HT-29 (cell line): ENCODE measurements at places on chromosomes 3 and 15.

DNA sequence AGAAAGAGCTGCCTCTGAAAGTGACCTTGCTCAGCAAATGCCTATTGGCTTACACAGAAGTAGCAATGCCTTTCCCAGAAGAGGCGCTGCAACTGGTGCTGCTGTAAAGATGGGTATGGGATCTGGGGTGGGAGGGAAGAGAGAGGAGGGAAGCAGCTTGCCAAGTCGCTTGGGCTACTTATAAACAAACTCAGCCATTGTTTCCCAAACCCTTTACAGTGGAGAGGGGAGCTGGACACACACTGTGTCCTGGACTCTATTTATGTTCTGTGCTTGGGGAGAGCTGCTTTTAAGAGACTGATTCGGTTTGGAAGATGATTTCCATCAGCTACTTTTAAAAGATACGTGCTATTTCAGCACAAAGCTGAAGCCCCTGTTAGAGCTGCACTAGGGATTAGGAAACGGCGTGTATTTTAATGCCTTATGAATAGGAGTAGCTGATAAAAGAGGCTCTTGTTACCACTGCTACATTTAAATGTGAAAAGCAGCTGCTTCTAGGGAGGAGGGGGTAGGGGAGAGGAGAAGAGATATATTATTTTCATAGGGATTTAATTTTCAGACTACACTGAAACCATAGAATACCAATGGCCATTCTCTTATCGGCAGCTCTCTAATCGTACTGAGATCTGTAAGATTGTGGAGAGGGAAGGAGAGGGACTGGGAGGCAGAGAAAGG is 440.6 kb downstream of the MCTP2 start:
- no peak for DNase-seq

DNA sequence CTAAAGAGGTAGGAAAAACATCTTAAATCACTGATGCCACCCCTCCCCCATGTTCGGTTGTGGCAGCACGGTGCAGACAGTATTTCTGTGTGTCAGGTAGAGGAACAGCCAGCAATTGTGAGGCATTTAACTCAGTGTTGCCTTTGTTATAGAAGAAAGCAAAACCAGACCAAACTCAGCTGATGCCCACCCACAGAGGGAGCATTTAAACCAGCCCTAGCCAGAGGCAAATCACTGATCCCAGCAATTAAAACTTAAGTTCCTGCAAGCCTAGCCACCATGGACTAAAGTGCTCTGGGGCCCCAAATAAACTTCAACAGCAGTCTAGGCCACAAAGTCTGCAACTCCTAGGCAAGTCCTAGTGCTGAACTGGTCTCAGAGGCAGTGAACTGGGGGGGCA is 94.5 kb downstream of the CFAP20DC start:
- DNase-seq: no peak

GRCh38 chr3:49841126-49841696 is 15.2 kb downstream of the TRAIP start:
- peak; percentile 17 for DNase-seq

GRCh38 chr15:78048628-78048920 is 28.9 kb downstream of the TBC1D2B start:
- DNase-seq: no peak

GRCh38 chr3:58022490-58022889 is 14.3 kb downstream of the FLNB start:
- no peak for DNase-seq

DNA sequence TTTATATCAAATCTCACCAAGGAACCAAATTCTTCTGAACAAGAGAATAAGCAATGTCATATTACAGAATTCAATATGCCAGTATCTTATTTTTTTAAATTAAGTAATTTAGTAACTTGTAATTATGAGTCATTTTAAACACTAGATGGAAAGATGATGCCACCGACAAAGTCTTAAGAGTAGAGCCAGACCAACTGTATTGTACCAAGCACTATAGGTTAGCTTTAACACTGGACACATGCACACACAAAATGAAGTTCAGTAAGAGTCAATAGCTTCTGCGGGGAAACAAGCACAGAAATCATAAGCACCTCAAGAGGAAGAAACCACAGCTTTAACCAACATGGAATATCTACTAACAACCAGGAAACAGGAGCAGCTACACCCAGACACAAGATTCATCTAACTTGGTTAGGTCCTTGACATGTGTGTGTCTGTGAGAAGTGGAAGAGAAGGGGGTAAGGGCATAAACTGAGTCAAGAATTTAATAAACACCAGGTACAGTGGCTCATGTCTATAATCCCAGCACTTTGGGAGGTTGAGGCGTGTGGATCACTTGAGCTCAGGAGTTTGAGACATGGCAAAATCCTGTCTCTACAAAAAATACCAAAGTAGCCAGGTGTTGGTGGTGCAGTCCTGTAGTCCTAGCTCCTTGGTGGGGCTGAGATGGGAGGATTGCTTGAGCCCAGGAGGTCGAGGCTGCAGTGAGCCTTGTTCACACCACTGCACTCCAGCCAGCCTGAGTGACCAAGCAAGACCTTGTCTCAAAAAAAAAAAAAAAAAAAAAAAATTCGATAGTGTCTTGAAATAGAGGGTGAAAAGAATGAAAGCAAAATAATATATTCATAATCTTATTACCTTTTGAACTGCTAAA is 28.9 kb downstream of the DENND4A start:
- no peak for DNase-seq
